Heart right ventricle (tissue), 16 donors: ENCODE measurements at places on chromosomes 12 and 14. TPM values are rescaled to one million over a fixed set of nuclear protein-coding genes. Genes with fewer than 3 reads are reported as not detected.

The SYT1 gene
- total RNA-seq = 0.17 TPM

The MAX gene
- total RNA-seq = 54.5 TPM

The TEX22 gene
- 0.60 TPM for total RNA-seq

The KCNA1 gene
- 0.22 TPM for total RNA-seq

The KLRD1 gene
- total RNA-seq = 1.3 TPM

The SLC25A47 gene
- total RNA-seq = not detected

The ANKRD33 gene
- total RNA-seq = not detected

DNA sequence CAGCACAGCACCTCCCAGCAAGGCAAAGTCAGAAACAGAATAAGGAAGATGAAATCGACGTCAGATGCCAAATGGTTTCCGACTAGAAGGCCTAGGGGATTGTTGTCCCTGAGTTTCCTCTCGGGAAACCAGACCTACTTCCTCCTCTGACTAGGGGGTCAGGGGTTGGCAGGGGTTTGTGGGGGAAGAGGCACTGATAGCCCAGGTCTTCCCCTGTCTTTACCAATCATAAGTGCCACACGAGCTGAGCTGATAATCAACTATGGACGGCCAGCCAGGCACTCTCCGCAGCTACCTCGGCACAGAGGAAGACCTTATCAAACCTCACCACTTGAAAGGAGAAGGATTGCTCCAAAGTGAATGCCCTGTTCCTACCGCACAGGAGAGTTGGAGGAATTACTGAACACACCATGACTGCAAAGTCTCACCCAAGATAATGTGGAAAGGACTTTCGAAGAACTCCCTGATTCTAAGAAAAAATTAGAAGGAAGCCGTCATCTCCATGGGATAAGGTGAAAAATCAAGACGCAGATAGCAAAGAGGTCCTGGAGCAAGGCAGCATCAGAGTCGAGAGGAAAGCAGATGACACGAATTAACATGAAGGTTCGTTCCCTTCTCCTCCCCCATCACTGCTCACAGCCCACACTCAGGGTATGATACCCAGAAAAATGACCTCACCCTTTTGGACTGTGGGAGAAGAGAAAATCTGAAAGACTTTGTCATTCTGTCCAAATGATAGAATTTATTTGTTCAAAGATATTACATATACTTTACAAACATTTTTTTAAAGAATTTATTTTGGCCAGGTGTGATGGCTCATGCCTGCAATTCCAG lies 77.7 kb upstream of the MED13L start:
- no peak for DNase-seq

- DNase-seq = no peak
Measured at GRCh38 chr14:104968541-104969401, 9.4 kb downstream of the AHNAK2 start.

- DNase-seq = no peak
Measured at GRCh38 chr14:89033756-89034155, 209.3 kb downstream of the TTC8 start.

GRCh38 chr12:75658286-75658685 lies 146.9 kb upstream of the KRR1 start:
- no peak for DNase-seq

- DNase-seq = no peak
Measured at GRCh38 chr14:69247676-69248440, 12.1 kb upstream of the GALNT16 start.

- no peak for DNase-seq
Measured at GRCh38 chr14:104972301-104973134, 5.7 kb downstream of the AHNAK2 start.

- DNase-seq = no peak
Measured at GRCh38 chr12:47359310-47360092, 279.7 kb upstream of the AMIGO2 start.

DNA sequence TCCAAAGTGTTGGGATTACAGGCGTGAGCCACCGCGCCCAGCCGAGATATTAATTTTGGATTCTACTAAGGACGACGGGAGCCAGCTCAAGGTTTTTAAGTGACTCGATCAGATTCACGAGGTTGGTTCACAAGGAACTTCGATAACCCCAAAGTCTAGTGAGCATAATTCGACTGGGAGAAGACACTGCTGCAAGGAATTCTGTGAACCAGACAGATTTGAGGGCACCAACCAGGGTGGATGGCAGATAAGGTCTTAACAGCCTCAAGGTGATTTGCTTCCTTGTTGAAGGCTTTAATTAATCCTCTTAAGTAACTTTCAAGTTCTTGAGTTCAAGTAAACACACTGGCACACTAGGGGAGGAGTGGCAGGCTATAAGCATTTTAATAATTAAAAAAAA lies 1.1 kb upstream of the KLHDC2 start:
- DNase-seq = no peak
